ENCODE measurements at places on chromosomes 5 and 9.

- DNase-seq: no peak
Measured at GRCh38 chr9:130196643-130197042, 24.4 kb downstream of the NCS1 start.

DNA sequence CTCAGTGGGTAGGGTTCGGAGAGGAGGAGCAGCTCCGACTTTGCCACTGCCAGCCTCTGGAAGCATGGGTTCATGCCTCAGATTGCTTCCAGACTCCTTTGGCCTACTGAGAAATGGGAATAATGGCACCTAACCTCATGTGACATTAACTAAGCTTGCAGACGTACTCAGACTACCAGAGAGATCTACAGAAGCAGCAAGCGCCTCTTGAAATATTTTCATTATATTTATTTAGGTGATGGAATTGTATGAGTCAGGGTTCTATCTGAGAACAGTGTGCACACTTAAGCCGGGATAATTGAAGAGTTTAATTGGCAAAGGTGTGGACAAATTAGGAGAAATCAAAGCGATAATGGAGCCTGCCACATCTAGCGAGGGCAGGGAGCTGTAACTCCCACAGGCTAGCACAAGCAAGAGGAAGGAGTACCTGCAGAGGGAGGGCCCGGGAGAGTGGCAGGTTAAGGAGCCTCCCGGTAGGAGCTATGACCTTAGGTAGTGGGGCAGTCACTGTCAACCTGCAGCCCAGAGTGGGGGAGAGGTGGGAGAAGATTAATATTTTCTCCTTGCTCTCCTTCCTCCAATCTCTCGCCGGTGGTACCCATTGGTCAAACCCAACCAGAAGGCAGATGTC lies 12.2 kb upstream of the PDZD2 start:
- DNase-seq: no peak

DNA sequence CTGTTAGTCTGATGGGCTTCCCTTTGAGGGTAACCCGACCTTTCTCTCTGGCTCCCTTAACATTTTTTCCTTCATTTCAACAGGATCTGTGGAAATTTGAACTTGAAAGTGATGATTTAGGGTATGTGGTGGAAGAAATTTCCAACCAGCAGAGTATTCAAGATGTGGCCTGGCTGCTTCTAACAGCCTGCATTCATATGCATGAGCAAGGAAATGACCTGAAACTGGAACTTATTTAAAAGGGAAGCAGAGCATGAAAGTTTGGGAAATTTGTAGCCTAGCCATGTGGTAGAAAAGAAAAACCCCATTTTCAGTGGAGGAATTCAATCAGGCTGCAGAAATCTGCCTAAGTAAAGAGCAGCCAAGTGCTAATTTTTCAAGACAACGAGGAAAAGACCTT lies 41.7 kb downstream of the UNC13B start:
- DNase-seq: no peak

DNA sequence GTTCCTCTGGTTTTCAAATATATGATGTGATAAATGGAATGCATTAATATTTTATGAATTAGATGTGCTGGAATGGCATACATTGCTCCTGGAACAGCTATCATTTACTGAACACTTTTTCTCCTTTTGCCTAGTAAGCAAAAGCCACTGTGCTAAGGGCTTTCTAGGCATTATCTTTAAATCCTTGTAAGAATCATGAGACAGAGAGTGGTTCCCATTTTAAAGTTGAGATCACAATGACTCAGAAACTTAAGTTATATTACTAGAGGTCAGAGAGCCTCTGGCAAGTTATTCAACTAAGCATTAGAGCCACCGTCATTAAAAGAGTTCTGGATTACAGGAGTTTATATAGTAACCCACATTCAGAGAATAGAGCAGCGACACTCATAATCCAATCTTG lies 26.7 kb upstream of the FSD1L start:
- no peak for DNase-seq

DNA sequence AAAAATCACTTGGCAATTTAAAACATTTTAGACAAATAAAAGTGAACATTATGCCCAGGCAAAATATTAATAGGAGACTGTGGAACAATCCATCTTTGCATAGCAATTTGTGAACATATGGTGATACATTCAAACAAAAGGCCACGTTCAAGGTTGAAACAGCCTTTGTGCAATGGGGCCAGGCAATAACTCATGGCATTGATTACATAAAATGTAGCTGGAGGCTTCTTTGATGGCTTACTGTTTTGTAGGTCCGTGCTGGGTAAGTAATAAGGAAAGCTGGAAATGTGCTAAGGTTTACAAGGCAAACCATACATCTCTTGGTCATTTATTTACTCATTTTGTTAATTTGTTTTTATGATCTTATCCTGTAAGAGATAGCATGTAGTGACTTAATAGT lies 651.8 kb downstream of the KCTD16 start:
- no peak for DNase-seq

GRCh38 chr9:108219664-108220063 lies 636.1 kb downstream of the ACTL7B start:
- no peak for DNase-seq

DNA sequence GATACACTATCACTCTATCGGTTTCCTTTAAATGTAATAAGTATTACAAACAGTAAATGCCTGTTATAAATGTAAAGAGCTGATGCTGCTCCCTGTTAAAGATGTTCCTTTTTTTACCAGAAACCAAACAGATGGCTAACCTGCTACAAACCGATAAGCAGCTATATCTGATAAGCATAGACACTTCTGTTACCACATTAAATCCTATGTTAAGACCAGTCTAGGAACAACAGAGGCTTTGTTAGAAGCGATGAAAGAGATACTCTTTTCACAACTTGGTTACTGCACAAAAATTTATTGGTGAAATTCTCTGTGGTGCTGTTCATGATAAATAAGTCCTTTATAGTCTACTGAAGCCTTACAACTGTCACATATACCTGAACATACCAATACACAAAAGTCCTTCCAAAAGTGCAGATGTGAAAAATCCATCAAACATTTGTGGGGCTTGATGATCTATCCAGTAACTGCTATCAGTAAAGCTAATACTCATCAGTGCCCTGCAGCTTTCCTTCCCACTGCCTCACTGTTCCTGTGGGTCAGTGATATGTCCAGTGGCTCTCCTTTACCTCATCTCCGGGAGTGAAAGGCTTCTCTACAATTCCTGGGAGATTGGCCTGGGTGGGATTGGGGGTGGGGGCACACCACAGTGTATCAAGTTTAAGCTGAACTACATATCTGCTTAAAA lies 25.8 kb upstream of the PRXL2C start:
- no peak for DNase-seq

- DNase-seq: no peak
Measured at GRCh38 chr5:59629561-59629960, 264.0 kb downstream of the PDE4D start.

- DNase-seq: no peak
Measured at GRCh38 chr9:114086009-114086408, 7.9 kb upstream of the AMBP start.

DNA sequence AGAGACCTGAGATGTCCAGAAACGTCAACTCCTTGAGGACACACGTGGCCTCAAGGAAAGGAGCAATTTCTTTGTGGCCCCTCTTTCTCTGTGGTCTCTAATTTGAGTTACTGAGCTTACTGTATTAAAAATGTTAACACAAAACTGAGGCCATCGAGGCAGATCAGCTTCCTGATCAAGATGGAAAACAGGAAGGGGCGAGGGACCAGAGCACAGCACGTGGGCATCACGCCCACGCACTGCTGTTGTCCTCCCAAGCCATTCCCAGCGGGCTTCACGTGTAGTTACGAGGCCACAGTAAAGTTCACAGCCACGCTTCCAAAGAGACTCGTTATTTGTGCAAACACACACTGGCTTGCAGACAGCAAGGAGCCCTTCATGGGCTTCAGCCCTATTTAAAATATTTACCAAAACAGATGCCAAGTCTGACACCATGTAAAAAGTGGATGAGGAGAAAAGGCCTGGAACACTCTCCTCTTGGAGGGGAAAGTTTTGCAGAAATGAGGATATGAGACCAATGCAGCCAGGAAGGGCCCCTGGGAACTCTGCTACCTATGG lies 149.5 kb downstream of the ROR2 start:
- no peak for DNase-seq

GRCh38 chr5:146306838-146307237 lies 31.8 kb upstream of the POU4F3 start:
- no peak for DNase-seq

GRCh38 chr9:32395510-32396216 lies 11.2 kb downstream of the ACO1 start:
- DNase-seq: no peak

DNA sequence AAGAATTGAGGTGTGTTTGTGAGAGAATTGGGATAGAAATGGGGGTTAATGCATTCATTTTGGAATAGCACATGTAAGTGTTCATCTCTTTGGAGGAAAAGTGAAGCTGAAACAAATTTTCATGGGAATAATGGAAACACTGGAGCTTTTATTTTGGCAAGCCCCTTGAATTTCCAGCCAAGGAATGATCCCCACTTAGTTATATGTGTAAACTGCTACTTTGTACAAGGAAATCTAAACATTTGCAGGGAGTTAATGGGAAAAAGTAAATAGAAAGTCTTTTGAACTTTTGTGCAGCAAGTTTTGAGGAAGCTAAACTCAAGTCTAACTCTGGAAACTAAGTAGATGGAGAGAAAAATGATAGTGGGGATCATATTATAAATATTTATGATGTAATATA lies 44.1 kb downstream of the CAMK4 start:
- DNase-seq: no peak

DNA sequence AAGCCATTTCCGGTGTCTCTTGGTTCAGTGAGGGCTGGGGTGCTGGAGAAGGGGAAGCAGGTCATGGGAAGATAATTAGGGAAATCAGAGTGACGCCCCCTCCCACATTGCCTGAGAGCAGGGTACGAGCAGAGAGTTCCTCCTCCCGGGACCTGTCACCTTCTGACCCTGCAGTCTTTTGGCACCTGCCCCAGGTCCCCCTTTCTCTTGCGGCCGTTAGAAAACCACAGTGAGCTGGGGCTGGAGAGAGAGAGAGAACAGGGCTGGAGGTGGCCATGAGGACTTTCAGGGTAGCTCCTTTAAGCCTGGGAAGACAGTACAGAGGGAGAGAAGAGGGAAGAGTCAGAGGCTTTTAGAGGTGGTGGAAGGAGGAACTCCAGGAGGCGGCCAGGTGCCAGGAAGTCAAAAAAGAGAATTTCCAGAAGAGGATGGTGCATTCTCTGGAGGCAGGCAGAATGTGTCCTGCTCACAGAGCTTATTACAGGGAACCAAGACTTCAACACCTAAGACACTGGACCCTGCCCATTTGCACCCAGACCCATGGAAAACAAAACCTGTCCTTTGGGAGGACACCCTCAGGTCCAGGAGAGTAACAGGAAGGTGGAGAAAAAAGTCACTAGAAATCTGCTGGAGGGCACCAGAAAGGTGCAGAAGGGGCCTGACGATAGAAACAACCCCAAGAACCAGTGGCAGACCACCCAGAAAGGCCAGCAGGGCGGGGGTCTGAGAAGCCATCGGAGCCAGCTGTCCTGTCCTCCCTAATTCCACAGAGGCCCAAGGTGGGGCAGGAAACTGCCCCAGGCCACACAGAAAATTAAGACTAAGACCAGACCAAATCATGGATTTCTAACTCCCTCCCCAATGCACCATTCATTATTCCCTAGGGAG lies 6.5 kb upstream of the ACSL6 start:
- no peak for DNase-seq

GRCh38 chr5:133846478-133847226 lies 121.8 kb downstream of the C5orf15 start:
- no peak for DNase-seq

- no peak for DNase-seq
Measured at GRCh38 chr9:77961541-77961940, 70.1 kb downstream of the GNAQ start.

DNA sequence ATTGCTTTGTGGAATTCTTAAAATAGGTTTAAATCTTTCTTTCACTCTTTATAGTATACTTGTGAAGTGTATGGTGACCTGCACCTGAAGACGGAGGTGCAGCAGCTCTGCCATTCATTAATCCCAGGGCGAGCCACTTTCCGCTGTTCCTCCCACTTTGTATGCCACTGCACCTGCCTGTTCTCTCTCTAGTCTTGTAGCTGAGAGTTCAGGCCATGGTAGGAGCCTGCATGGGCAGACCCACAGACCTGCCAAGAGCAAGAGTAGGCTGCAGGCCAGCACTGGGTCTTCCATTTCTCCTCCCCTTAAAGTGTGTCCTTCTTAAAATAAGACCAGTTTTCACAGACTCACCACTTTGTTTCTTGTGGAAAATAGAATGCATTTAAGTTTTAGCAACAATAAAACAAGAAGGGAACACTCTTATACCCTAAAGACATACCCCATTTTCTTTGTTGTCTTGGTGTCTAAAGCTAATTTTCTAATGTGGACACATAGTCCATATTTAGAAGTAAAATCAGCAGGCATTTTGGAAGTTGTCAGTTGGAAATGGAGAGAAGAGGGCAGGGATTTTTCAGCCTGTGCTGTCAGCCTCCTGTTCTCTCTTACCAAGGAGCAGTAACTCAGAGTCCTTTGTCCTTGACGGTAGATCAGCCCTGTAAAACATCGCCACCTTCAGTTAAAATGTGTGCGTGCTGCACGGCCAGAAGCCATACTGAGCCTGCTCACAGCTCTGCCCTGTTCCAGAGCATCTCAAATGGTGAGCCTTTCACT lies 103.2 kb downstream of the SNCAIP start:
- no peak for DNase-seq

DNA sequence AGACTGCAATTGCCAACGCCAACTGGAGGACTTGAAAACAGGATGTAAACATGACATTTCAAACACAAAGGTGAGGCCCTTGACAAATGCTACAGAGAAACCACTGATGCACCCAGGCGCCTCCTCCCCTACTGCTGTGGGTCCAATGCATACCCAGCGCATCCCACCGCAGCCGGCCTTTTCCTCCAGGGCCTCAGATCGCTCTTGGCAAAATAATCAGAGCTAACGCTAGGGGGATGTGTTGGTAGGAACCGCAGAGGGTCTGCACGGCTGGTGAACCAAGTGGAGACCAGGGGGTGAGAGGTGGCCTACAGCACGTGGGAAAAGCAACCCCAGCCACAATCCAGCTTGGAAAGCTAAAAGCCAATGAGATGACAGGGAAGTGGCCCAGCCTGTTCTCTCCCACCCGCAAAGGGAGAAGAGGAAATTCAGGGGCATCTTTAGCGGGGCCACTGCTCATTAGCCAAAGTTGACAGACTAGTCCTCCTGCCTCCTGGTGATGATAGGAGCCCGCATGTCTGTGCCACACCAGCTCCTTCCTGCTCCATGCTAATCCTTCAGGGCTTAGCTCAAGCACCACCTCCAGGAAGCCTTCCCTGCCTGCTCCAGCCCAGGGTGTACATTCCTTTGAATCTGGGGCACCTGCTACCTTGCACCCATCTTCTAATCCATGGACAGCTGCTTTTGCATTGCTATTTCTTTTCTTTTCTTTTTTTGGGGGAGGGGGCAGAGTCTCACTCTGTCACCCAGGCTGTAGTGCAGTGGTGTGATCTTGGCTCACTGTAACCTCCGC lies 5.9 kb downstream of the FAM163B start:
- DNase-seq: no peak

- no peak for DNase-seq
Measured at GRCh38 chr9:80690349-80690939, 998.9 kb downstream of the TLE1 start.

GRCh38 chr5:55533521-55534435 lies 986 bp downstream of the PLPP1 start:
- no peak for DNase-seq

GRCh38 chr5:130708754-130709153 lies 456.3 kb downstream of the HINT1 start:
- no peak for DNase-seq

- no peak for DNase-seq
Measured at GRCh38 chr9:137643921-137644320, 25.1 kb downstream of the EHMT1 start.

All from activated CD4-positive, alpha-beta T cell treated with anti-CD3 and anti-CD28 coated beads for 24 hours (primary cell).